ENCODE measurements at places on chromosomes 4 and X. TPM values are rescaled to one million over a fixed set of nuclear protein-coding genes. Genes with fewer than 3 reads are reported as not detected.

- DNase-seq, result no peak
Measured at GRCh38 chr4:170083541-170083940, 6.2 kb downstream of the AADAT start.

The CT45A1 gene
- not detected for total RNA-seq

The SPP1 gene
- 11.5 TPM for total RNA-seq

DNA sequence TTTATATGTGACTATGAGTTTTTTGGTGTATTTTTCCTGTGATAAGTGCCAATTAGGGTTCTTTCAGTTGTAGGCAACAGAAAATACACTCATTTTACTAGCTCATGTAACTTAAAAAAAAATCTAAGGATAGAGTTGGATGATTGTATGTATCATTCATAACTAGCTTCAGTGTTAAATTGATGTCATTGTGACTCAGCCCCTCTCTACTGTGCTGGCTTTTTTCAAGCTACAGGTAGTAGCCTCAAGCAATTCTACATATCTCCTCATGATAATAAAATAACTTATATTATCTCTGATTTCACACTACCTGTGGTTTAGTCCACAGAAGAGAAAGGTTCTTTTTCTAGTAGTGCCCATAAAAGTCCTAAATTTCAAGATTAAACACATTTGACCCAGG, 11.9 kb downstream of the WDR17 start:
- DNase-seq, result no peak

GRCh38 chrX:54540289-54540688, 10.3 kb downstream of the GNL3L start:
- DNase-seq, result peak; percentile 26

- no peak for DNase-seq
Measured at GRCh38 chr4:153067376-153067775, 131.3 kb downstream of the FHDC1 start.

The TMPRSS11D gene
- total RNA-seq, result not detected

GRCh38 chr4:42385516-42385915, 11.8 kb upstream of the SHISA3 start:
- DNase-seq, result no peak

DNA sequence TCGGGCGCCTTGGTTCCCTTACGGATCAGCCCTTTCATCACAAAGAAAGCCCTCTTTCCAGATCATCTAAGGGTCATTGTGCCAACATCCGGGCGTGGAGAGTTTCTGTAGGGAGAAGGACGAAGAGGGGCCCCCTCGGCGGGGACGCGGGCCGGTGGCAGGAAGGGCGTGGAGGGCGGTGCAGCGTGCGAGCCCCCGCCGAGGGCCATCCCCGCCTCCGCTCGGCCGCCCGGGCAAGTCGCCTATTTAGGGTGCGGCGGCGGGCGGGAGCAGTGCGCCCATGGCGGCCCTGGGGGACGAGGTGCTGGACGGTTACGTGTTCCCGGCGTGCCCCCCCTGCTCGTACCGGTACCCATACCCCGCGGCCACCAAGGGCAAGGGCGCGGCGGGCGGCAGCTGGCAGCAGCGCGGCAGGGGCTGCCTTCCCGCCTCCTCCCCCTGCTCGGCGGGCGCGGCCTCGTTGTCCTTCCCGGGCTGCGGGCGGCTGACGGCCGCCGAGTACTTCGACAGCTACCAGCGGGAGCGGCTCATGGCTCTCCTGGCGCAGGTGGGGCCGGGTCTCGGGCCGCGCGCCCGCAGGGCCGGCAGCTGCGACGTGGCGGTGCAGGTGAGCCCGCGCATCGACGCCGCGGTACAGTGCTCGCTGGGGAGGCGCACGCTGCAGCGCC, at the start of gene ZAR1:
Gene ZAR1, plus strand, starts transcription at position 241 of the 668 bp plus-strand sequence. Its CDS starts 40 bp downstream, at position 281.
- no peak for DNase-seq

The GPR82 gene
- total RNA-seq, result 0.53 TPM

The AVPR2 gene
- 3.8 TPM for total RNA-seq

DNA sequence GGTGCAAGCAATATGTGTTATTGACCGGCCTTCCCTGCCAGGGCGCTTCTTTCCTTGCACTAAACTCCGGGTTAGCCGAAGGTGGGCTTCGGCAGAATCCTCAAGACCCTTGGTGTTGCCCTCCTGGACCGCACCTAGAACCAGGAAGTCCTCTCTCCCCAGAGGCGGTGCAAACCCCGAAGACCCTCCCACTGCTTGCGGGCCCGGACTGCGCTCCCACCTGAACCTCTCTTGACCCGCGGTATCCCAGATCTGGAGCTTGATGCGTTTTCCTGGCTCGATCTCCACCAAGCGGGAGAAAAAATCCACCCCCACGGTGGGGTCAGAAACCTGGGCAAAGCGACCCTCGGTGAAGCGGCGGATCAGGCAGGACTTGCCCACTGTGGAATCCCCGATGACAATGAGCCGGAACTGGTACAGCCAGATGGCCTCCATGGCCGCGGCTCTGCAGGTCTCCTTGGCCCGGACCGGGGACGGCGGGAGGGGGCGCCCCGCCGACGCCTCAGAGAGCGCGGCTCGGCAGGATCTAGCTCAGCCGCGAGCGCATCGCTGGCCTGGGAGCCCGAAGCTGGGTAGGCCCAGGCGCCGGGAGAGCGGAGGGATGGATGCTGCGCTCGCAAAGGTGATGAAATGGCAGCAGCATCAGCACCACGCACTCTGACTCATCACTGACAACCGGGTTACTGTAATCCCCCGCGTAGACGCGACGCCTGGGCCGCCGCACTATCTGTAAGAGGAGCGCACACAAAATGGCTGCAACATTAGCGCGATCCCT, at the start of gene RAB39B:
Gene RAB39B, minus strand, starts transcription at position 638 of the 775 bp plus-strand sequence. Its CDS starts 203 bp downstream, at position 435.
- DNase-seq, result peak; percentile 64

The CLCN3 gene
- total RNA-seq, result 38.7 TPM

The ZNF185 gene
- 3.2 TPM for total RNA-seq

DNA sequence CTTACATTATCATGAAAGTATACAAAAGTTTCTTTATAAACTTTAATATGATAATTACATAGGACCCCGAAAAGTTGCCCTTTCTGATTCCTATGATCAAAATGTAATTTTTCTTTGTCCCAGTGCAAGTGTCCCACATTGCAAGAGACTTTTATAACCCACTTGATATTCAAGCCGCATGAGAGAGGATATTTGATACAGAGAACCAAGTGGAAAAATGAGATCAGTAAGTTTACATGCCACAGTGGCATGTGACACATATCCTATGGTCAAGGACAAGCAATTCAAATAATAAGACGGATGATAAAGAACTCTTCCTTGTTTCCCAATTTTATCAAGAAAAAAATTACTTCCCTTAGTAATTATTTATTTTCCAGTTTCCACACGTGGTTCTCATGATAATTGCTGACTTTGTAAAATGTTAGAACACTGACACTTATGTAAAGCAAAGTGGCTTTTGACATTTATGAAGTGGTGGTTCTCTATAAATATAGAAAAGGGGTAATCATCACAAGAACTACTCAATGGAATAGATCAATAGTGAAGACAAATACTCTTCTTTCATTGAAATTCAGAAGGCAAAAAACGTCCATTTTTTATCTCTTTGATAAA, 273.7 kb upstream of the NOCT start:
- no peak for DNase-seq

DNA sequence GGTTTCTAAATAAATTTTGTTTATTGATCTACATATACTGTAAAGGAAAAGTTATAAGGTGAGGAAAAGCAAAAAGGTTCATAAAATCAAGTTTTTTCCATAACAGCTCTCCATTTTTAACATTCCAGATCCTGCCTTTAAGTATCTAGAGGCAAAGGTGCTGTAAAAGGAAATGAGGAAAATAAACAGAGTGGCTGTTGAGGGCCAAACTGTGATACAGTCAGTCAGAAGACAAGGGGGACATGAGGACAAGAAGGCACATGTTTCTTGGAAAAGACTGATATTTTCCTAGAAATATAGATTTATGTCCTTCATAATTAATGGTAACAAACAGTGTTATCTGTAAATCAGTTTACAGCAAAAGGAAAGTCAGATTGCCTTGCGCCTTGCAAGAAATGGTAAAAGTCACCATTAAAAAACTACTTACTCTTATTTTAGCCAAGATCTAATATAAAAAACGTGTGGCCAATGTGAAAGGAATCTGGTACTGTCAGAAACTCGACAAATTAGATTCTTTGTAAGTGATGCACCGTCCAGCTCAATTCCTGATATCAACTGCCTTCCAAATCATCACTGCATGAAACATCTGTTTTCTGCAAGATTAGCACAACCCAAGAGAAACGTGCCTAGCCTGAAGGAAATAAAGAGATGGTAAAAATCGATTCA, 34.0 kb upstream of the VEGFD start:
- DNase-seq, result no peak

The ZFP92 gene
- 2.0 TPM for total RNA-seq

The SLC2A9 gene
- 10.3 TPM for total RNA-seq

- peak; percentile 39 for DNase-seq
Measured at GRCh38 chrX:69507500-69507789, 3.3 kb downstream of the NALF2 start.

- DNase-seq, result no peak
Measured at GRCh38 chrX:113522814-113523213, 682.2 kb upstream of the AMOT start.

The CXCL5 gene
- 0.09 TPM for total RNA-seq

DNA sequence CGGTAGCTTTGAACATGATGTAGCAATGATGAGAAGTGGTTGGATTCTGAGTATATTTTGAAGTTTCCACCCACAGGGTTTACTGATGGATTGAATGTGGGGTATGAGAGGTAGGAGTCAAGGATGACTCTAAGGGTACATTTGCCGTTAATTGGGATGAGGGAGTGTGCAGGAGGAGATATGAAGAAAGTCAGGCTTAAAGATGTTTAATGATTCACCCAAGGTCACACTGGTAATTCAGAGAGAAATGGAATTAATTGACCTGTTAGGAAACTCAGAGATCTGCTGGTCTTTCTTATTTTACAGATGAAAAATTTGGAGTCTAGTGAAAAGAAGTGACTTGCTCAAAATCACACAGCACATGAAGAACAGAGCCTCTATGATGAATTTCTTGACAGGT, 390.7 kb downstream of the GBA3 start:
- no peak for DNase-seq

The EPHA5 gene
- total RNA-seq, result 5.1 TPM

DNA sequence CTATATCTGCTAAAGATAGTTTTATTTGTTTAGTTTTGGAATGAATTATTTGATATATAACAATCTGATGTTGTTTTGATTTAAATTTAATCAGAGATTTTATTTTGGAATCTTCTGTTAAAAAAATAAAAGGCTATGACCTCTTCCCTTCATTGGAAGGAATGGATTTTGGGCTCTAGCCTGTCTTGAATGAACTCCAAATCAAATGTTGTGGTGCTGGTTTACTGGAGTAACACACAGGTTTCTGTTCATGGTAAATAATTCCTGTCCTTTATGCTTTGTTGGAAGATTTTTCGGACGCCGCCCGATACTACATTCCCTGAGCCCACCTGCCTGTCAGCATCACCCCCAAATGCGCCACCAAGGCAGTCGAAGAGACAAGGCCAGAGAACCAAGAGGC, 291.1 kb downstream of the ARHGAP10 start:
- no peak for DNase-seq

- DNase-seq, result no peak
Measured at GRCh38 chr4:168451744-168452390, 28.4 kb downstream of the DDX60L start.

- no peak for DNase-seq
Measured at GRCh38 chr4:1746919-1747602, 25.7 kb downstream of the TACC3 start.

The TLR2 gene
- 11.5 TPM for total RNA-seq

DNA sequence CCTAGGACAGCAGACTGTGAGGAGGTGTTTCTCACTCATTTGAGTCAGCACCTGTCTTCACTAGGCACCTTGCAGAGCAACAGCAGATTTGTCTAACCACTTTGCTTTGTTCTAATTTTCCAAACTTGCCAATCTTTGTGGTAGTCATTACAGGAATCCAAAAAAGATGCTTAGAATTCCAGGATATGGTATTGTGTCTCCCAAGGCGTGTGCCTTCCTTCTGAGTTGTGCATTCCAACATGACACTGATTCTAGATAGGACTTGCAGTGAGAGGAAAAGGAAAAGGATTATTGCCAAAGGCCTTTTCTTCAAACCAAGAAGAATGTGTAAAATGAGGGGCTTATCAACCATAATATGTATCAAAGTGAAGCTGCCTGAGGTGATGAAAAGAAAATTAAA, 126.2 kb downstream of the MAPK10 start:
- no peak for DNase-seq

The SULT1E1 gene
- total RNA-seq, result not detected

DNA sequence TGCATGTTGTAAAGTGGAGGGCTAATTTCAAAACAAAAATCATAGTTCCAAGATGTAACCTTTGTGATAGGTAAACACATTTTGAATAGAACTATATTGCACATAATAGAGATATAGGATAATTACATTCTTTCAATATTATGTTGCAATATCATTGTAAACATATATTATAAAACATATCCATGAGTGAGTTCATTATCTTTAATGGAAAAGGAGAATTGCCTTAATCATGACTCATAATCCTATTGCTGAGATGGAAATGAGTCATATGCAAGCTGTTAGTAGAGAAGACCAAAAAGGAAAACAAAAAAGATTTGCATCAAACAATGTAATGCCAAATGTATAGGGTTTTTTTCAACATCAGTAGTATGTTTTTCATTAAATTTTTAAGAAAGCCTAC, 73.7 kb upstream of the WDR44 start:
- DNase-seq, result no peak

DNA sequence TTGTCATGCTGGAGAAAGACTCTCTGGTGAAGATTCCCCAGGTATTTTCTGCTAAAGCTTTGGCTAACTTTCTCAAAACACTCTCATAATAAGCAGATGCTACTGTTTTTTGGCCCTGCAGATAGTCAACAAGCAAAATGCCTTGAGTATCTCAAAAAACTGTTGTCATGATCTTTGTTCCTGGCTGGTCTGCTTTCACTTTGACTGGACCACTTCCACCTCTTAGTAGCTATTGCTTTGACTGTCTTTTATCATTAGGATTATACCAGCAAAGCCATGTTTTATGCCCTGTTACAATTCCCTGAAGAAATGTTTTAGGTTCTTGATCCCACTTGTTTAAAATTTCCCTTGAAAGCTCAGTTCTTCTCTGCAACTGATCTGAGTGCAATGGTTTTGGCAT, 231.5 kb downstream of the SLC7A11 start:
- no peak for DNase-seq

The FAM184B gene
- 0.03 TPM for total RNA-seq

GRCh38 chr4:8917868-8918783, 46.5 kb upstream of the HMX1 start:
- peak; percentile 54 for DNase-seq

GRCh38 chr4:46445710-46446314, 55.9 kb upstream of the GABRA2 start:
- no peak for DNase-seq

GRCh38 chrX:153685156-153685536, 2.6 kb upstream of the SLC6A8 start:
- DNase-seq, result no peak

GRCh38 chr4:6354626-6355025, 85.0 kb downstream of the WFS1 start:
- DNase-seq, result no peak

- DNase-seq, result no peak
Measured at GRCh38 chr4:126768338-126768737, 864.4 kb upstream of the INTU start.

DNA sequence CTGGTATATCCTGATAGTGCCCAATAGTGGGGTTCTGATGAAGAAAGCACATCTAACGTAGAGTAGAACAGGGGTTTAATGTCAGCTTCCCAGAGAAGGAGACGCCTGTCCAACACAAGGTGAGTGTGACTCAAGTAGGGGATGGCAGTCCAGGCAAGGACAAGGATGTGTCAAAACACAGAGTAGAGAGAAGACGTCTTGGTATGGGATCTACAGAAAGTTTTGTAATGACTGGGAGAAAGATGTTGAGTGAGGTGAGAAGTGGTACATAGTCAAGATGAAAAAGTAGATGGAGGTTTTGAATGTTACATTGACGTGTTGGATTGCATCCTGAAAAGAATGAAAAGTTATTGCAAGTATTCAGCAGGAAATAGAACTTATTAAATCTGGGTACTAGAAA, 124.4 kb downstream of the TMA16 start:
- DNase-seq, result no peak

All from left cardiac atrium (tissue), 4 donors.